ENCODE measurements at places on chromosomes 1 and 21.

DNA sequence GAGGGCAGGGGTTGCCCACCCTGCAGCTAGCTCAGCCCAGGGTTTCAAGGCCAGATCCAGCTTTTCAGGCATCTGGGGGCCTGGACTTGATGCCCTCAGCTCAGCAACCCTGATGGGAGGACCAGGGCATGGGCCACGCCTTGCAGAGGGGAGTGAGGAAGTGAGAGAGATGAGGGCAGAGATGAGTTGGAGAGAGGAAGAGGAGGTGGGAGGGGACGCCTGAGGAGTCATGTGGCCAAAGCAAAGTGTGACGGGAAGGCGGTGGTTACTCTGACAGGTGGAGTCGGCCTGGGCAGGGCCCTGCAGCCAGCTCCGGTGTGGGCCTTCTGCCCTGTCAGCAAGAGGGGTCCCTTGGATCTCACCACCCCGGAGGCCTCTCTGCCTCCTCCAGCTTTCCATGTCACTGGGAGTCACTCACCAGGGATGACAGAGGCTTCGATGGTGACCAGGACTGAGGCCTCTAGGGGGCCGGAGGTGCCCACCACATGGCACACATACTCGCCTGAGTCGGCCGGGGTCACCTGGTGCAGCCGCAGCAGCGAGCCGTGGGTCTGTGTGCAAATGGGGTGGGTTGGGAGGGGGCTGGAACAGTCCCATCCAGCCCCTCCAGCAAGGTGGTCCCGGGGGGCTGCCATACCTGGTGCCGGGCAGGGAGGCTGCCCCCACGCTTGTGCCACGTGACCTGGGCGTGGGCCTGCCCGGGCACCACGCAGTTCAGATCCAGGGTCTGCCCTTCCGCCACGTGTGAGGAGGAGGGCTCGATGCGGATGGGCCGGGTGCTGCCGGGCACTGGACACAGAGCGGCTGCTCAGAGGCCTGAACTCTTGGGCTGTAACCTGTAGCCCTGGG is 40.4 kb downstream of the LDLRAD2 start:
- peak; percentile 86 for DNase-seq

DNA sequence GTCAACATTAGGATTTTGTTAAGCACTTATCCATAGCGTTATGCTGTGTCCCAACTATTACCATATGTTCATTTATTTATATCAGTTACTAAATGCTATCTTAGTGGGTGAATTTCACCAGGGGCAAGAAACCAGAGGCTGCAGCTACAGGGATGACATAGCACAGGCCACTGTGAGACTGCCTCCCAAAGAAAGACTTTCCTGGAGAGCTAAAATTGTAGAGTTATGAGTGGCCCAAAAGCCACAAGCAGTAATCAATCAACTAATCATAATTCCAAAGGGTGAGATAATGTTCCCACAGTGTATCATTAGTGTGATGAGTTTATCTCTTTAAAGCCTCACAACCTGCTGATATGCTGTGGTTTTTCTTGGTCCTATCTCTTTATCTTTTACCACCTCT is 3.8 kb upstream of the TGFB2 start:
- DNase-seq: no peak

DNA sequence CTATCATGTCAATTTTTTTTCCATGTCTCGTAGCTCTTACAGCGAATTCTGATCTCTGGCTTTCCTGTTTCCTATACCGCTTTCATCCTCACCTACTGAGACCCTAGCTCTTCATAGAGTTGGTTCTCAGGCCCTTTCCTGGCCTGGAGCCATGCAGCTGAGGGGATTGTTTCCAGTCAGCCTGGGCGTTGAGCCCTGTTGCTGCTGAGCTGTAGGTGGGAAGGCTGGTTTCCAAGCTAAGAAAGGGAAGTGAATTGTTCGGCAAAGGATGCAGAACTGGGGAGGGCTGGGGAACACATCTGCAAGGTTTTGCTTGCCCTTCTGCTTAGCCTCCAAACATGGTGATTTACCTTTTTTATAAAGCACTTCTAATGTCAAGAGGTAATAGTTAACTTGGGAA is 41.5 kb downstream of the SPATA46 start:
- DNase-seq: no peak

GRCh38 chr1:41455479-41456332 is 28.8 kb downstream of the EDN2 start:
- no peak for DNase-seq

DNA sequence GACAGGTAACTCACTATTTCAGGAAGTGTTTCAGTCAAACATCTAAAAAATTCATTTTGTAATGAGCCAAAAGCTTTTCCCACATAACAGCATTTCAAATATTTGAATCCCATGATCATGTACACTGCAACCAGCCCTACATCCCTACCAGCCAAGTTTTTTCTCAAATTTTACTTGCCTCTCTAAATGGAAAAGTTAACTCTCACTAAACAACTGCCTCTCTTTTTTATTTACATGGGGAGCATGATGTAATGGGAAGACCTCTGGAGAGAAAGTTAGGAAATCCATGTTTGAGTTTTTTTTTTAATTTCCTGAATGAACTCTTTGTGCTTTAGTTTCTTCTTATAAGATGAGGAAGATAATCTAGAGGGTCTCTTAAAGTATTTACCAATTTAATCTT is 70.5 kb downstream of the TTLL7 start:
- no peak for DNase-seq

DNA sequence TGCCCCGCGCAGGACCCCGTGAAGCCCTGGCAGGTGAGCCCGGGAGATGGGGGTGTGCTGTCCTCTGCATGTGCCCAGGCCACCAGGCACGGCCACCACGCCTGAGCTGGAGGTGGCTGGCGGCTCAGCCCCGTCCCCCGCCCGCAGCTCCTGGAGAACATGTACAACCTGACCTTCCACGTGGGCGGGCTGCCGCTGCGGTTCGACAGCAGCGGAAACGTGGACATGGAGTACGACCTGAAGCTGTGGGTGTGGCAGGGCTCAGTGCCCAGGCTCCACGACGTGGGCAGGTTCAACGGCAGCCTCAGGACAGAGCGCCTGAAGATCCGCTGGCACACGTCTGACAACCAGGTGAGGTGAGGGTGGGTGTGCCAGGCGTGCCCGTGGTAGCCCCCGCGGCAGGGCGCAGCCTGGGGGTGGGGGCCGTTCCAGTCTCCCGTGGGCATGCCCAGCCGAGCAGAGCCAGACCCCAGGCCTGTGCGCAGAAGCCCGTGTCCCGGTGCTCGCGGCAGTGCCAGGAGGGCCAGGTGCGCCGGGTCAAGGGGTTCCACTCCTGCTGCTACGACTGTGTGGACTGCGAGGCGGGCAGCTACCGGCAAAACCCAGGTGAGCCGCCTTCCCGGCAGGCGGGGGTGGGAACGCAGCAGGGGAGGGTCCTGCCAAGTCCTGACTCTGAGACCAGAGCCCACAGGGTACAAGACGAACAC is 1.8 kb downstream of the TAS1R3 start:
- DNase-seq: no peak

GRCh38 chr21:15928686-15929425 is 199.1 kb downstream of the USP25 start:
- no peak for DNase-seq

- no peak for DNase-seq
Measured at GRCh38 chr1:167276969-167277368, 56.3 kb downstream of the POU2F1 start.

DNA sequence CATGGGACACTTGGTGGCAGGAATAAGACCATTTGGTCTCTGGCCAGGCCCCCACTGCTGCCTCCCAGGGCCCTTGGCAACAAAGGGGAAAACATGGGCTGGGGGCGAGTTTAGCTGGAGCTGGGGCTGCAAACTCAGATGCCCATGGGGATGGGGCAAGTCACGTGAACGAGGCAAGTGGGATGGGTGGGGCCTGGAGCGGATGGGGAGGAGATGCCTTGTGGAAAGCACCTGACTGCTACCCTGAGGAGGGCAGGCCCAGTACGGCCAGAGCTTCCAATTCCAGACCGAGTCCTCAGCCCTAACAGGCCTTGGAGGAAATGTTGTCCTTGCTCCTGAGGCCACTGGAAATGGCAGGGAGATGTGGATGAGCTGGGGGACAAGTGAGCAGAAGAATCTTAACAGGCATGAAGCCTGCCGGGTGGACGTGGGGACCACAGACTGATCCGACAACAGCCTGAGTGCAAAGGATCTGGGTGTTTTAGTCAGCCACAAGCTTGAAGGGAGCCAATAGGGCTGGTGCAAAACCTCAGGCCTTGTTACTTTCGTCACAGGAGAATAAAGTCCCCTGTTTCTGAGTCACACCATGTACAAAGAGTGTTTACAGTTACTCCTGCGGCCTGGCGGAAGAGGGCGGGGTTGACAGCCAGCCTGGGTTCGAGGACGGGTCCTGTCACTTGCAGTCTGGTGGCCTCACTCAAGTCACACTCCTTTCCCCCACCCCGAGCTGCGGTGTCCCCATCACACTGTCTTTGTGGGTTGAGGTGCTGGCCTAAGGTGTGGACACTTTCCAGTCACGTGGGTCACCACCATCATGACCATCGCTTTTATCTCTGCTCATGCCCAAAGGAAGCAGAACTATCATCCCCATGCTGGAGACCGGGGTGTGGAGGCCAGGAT is 19.1 kb downstream of the RUNX3 start:
- no peak for DNase-seq

DNA sequence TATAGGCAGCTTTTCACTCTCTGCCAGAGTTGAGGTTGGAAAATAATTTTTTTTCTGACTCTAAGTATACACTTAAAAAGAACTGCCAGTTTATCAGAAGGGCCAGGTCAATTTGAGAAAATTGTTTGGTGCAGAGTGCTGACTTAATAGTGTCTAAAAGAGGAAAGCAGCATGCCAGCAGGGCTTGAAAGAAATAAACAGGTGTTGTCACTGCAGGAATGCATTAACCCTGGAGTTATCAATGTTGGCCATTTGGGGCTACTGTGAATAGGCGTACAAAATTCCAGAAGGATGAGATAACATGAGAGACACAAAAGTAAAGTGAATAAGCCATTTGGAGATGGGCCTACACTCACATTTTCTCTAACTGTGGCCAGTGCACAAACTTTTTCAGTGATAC is 220.6 kb upstream of the PLD5 start:
- DNase-seq: no peak

DNA sequence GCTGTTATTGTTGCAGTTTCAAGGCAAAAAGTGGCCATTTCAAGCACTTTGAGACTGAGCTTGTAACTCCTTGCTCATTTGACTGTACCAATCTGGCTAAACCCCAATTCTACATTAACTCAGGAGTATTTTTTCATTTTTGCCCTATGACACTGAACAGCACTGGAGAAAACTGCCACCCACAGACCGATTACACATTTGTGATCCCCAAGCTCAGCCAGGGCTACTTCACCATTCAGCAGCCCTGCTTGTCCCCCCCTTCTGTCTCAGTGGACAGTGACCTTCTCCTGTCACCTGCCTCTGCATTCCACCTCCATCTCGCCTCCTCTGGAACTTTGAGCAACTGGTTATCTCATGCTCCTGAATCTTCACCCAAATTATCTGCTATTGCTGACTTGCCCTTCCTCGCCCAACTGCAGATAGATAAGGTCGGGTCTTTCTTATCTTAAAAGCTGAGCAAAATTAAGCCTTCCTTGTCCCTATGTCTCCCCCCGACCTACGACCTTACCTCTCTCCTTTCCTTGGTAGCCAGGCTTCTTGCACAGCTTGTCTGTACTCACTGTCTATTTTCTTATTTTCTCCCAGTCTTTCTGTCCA is 25.3 kb downstream of the SPATA46 start:
- DNase-seq: no peak

DNA sequence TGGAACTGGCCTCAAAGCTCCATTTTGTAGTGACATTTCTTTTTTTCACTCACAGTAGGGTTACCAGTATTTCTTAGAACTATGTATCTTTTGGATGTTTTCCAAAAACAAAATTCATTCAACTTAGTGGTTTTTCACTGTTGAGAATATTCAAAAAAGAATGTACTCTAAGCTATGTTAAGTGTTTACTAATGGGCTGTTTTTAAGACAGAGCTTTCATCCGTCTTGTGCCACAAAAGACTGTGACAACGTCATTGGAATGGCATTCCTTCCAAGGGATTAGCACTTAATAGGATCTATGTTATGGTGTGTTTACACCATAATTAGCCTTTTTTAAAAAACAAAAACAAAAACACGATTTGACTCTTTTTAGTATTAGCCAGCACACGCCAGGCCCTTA is 66.8 kb downstream of the TTC3 start:
- DNase-seq: no peak

DNA sequence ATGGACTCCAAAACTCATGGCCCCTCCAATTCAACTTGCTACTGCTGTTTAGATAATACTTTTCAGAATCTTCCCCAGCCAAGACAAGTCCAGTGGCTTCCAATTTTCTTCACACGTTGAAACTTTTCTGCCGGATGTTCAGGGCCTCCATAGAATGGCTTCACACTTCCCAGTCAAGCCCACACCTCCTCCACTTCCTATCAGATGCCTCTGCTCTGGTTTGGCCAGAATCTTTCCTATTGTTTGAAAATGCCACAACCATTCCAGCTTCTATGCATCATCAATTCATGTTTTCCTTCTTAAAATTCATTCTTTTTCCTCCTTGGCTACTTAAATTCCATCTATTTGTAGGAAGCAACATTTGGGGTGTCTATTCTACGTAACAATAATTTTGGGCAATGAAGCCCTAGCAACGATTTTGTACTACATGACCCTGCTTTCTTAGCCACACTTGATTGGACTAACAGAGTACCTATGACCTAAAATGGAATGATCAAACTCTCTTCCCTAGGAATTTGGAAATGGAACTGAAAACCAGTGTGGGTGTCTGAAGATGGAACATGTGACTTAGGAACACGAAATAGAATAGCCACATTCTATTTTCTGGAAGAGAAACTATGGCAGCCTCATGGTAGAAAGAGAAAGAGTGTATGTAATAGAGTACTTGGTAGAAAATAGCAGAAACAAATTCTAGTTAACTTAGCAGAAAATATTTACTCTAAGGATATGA is 74.1 kb upstream of the CNIH3 start:
- no peak for DNase-seq

GRCh38 chr1:157415661-157416060 is 136.7 kb downstream of the FCRL5 start:
- no peak for DNase-seq

GRCh38 chr1:84377480-84378095 is 20.7 kb upstream of the DNASE2B start:
- no peak for DNase-seq

DNA sequence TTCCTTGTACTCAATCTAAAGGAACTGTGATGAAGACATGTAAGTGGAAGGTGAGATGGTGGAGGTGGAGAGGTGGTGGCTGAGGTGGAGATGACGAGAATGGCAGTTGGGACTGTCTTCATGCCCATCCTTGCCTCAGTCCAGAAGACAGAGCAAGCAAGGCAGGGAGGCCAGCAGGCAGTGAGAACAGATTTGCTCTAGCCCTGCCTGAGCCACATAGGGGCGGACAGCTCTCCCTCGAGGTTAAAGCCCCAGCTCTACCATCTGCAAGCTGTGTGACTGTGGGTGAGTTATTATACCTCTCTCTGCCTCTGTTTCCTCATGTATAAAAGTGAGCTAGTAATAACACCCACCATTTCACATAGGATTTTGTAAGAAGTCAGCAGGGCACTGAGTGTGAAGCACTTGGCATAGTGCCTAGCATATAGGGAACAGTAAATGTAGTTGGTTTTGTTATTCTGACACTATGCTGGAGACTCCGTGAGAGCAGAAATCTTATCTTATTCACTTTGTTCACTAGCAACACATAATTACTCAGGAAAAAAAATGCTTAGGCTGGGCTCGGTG is 4.8 kb upstream of the FAM110D start:
- DNase-seq: no peak

Measured in GM12891 (cell line).